Body of pancreas (tissue), 4 donors: ENCODE measurements at places on chromosomes 1 and 21.

DNA sequence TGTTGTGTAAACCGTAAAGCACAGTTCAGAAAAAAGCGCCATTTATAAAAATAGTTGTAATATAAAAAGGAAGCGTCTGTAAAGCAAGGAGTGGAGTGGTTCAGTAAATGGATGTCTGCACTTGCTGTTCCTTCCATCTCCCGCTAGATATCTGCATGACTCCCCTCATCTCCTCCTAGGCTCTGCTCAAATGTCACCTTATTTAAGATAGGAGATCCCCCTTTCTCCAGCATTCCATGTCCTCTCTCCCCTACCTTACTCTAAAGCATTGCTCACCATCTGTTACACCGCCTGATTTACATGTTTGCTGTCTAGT, 745 bp downstream of the MUL1 start:
- DNase-seq = no peak

- DNase-seq = no peak
Observed at GRCh38 chr21:32448803-32449594, 36.5 kb downstream of the EVA1C start.

- DNase-seq = peak; percentile 31
Observed at GRCh38 chr1:3504151-3504821, 49.8 kb downstream of the ARHGEF16 start.

GRCh38 chr1:167276969-167277368, 56.3 kb downstream of the POU2F1 start:
- no peak for DNase-seq

- peak; percentile 77 for DNase-seq
Observed at GRCh38 chr1:160428655-160429054, 28.3 kb downstream of the VANGL2 start.

GRCh38 chr1:235929216-235929615, 62.5 kb upstream of the LYST start:
- DNase-seq = no peak

- no peak for DNase-seq
Observed at GRCh38 chr1:172600615-172601014, 58.3 kb upstream of the FASLG start.

- DNase-seq = peak; percentile 49
Observed at GRCh38 chr1:150973836-150974579, 627 bp downstream of the CERS2 start.

DNA sequence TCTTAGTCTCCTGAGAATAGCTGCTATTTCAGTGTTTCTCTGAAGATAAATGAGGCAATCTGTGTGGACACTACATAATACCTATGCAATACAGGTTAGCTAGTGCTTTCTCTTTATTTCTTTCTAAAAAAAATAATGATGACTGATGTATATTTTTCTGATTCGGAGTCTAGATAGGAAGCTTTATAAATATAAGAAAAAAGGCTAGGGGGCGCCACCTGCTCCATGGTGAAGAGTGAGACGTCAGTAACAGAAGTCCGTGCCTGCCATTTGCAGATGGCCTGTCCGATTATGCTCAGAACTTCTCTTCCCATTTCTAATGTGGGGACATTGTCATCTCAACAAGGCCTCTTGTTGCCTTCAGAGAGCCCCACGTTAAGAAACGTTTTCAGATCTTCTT, 26.4 kb downstream of the QSOX1 start:
- peak; percentile 21 for DNase-seq

GRCh38 chr1:109901524-109902145, 9.0 kb upstream of the CSF1 start:
- DNase-seq = peak; percentile 72

DNA sequence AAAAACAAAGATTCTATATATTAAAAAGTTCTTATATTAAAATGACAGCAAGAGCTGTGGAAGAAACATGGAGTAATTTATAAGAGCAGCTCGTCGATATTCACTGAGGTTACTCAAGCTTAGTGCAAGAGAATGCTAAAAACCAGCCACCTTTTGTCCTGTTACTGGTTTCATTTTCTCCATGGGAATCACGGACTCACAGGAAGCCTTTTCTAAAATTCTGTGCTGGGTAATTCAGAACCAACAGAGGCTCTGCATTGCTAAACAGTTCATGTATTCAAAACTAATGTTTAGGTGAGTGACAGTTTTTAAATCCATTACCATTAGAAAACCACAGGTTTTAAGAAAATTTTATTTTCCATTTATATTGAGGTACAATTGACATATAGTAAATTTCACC, 147.8 kb upstream of the MAP1LC3C start:
- no peak for DNase-seq

- no peak for DNase-seq
Observed at GRCh38 chr1:187396929-187397796, 568.4 kb downstream of the PLA2G4A start.

GRCh38 chr21:27108701-27109100, 141.8 kb upstream of the ADAMTS5 start:
- DNase-seq = no peak

DNA sequence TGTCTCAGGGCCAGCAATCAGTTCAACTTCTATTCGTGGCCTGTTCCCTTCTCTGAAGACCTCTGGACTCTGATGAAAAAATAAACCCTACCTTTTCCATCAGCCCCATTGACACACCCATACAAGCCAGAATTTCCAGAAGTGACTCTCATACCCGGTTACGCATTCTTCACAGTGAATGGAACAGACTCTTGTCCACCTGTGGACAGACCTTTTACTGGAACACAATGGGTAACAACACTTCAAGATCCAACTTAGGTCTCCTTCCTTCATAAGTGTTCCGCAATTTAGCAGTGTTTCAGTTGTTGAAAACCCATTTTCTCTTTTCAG, 2.6 kb upstream of the NPL start:
- no peak for DNase-seq

DNA sequence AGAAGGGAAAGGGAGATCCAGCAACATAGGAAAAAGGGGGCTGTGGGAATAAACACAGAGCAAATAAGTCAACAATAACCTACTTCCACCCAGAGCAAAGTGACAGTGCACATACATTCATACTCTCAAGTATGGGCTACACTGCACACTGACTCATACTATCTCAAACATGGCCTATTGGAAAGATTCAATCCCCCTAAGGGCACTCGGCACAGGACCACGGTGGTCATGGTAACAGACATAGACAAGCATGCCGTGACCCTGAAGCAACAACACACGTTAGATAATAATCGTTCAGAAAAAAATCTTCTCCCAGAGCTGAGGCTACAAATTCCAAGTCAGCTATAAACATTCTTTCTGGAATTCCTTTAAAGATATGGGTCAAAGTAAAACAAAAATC, 16.8 kb upstream of the JAK1 start:
- DNase-seq = no peak

- no peak for DNase-seq
Observed at GRCh38 chr1:35936838-35937237, 5.9 kb downstream of the AGO3 start.

DNA sequence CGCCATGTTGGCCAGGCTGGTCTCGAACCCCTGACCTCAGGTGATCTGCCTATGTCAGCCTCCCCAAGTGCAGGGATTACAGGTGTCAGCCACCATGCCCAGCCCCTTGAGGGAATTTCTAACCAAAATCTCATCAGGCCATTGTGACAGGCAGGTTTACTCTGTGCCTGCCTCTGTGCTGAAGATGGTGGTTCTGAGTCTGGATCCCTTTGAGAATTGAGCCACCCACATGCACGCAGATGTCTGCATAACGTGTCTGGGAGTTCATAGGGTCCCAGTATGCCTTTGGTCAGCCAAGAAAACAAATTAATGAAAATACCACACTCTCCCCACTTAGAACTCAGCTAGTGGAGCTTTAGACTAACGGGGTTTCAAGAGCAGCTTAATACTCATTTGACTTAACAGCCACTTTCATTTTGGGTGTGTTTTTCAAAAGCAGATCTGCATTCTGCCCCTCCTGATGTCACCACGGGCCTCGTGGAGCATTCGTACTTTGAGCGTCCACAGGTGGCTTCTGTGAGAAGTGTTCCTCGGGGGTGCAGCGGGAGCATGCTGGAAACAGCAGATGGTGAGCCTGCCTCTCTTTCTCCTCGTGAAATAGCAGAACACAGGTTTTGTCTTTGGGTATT, 45.3 kb downstream of the DIP2A start:
- DNase-seq = no peak

DNA sequence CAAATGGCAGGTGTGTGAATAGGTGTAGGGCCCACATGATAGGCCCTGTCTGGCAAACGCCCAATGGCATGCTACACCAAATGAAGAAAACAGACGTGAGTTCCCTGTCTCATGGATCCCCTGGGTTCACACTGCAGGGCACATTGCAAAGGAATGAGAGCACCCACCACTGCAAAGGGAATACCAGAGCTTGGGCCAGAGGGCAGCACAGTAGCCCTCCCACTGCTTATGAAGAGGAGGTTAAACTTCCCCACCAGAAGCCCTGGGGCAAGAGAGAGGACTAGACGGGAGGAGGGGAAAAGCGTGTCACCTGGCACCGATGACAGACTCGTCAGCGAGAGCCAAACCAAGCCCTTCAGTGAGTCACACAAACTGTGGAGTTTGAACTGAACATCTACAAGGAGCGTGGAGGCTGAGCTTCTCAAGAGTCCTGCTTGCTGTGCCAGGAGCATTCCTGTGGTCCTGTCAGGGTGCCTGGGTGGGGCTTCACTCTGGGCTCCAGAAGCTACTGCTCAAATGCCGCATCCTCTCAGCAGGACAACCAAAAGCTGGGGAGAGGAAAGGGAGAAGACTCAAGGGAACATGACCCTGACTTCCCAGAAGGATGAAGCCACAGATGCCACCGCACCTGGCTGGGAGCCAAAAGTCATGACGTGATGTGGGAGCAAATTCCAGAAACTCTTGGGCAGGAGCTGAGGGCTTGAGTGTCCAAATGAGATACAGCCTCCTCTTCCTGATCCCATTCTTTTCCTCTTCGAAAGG, 61.1 kb downstream of the TOMM20 start:
- DNase-seq = peak; percentile 75

DNA sequence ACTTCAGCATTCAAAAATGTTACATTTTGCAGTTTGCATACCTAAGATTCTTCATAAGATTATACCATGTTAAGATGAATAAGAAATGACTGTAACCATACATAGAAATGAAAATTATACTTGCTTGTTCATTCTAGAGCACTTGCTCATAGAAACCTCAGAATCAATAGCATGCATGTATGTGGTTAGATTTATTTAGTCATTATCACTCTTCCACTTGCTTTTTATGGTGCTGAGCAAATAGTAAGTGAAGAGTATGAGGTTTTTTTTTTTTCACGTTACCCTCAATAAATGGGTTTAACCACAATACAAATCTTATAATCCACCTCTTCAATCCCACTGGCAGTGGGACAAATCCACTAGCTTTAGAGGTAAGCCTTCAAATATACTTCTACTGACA, 84.7 kb downstream of the LRRC53 start:
- no peak for DNase-seq

- DNase-seq = peak; percentile 43
Observed at GRCh38 chr21:42063191-42063570, 7.9 kb upstream of the UMODL1 start.

DNA sequence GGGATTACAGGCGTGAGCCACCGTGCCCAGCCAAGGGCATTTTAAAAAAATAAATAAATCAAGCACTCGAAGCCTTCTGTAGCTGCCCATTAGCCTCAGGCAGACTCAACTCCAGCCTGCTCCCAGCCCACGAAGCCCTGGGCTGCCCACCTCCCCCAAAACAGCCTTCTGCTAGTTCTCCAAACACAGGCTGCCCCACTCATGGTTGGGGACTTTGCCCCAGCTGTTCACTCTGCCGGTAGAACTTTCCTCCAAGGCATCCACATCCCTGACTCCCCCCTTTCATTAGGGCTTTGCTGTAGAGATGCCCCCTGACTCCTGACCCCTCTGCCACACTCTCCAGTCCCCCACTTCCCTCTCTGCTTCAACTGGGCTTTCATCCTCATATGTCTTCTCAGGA, 29.7 kb upstream of the LAPTM5 start:
- DNase-seq = no peak

DNA sequence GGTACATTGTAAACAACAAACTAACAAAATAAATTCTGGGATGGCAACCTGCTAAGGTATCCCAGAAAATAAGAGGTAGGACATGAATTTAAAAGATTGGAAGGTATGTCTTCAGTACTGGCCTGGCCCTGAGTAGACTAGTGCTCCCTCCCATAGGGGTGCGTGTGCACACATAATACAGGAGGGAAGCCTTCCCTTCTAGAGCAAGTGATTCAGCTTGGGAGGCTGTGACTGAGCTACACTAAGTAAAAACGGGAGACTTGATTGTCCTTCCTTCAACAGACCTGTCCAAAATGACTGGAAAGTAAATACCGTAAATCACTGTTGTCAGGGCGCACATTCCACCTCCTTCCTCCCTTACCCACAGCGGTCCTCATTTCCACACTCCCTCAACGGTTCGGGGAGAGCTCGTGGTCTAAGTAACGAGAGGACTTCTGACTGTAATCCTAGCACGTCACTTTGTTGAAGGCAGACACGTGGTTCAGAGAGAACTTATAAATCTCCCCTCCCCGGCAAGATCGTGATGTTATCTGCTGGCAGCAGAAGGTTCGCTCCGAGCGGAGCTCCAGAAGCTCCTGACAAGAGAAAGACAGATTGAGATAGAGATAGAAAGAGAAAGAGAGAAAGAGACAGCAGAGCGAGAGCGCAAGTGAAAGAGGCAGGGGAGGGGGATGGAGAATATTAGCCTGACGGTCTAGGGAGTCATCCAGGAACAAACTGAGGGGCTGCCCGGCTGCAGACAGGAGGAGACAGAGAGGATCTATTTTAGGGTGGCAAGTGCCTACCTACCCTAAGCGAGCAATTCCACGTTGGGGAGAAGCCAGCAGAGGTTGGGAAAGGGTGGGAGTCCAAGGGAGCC, at the start of gene TGFB2:
TGFB2 (plus strand) TSS at position 523 of the 859 bp plus-strand sequence. CDS start 1,366 bp downstream, outside the sequence.
- DNase-seq = peak; percentile 40

GRCh38 chr1:17507915-17508314, 31.6 kb upstream of the ARHGEF10L start:
- DNase-seq = no peak

DNA sequence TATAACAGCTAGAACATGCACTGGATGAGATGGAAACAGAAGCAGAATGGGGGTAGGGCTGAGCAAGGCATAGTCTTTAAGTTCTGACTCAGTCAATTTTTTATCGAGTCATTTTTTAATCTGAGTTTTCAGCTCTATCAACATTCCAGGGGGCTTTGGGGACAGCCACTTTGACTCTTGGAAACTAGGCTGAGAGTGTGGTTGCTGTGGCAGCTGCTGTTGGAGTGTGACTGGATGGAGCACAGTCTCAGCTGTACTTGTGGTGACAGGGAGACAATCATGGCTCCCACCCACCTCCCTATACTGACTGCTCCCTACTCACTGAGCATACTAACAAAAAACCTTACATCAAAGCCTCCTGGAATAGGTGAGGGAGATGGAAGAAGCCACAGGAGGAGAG, 25.0 kb downstream of the GJA5 start:
- no peak for DNase-seq
